DMS53 (cell line): ENCODE measurements at places on chromosomes 1 and 21.

DNA sequence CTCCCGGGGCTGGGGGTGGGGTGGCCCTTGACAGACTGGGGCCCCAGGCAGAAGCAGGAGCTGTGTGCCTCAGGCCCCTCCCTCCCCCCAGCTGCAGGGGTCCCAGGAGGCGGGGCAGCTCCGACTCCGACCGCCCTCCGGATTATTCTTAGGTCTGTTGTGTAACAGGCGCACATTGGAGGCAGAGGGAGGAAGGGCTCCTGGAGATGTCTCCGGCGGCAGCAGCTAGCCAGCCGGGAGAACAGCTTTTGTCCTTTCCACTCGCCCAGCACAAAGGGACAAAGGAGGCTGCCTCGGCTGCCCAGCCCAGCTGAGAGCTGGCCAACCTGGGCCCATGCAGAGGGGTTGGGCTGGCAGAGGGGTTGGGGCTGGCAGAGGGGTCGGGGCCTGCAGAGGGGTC, 29.7 kb upstream of the PLCH2 start:
- no peak for DNase-seq

DNA sequence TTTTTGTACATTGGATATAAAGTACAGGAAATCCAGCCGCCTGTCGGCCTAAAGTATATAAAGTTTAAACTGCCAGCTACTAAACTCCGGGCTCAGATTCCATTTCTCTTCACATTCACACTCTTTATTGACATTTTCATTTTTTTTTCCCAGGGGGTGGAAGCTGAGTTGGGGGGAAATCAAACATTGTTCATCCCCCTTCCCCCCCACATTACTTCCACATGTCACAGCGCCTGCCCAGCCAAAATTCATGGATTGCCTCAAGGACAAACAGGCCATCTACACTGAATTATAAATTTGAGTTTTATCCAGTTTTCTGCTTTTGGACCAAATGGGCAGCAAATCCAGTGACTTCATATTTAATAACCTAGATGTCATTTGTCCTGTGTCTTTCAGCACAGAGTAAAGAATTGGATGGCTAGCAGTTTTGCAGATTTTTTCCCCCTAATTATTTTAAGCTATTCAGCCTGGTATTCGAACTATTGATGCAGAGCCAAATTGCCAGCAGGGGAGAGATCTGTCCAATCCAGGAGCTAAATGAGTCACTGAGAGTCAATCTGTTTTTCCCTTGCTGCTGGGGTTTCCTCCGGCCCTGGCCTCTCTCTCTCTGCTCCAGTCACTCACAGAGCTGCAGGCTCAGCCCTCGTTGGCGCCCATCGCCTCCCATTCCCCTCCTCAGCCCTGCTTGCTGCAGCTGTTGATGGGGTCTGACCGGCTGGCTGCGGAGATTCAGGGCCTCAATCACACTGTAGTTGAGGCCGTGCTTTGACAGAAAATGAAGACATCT, 98.0 kb downstream of the LMO4 start:
- DNase-seq: no peak

DNA sequence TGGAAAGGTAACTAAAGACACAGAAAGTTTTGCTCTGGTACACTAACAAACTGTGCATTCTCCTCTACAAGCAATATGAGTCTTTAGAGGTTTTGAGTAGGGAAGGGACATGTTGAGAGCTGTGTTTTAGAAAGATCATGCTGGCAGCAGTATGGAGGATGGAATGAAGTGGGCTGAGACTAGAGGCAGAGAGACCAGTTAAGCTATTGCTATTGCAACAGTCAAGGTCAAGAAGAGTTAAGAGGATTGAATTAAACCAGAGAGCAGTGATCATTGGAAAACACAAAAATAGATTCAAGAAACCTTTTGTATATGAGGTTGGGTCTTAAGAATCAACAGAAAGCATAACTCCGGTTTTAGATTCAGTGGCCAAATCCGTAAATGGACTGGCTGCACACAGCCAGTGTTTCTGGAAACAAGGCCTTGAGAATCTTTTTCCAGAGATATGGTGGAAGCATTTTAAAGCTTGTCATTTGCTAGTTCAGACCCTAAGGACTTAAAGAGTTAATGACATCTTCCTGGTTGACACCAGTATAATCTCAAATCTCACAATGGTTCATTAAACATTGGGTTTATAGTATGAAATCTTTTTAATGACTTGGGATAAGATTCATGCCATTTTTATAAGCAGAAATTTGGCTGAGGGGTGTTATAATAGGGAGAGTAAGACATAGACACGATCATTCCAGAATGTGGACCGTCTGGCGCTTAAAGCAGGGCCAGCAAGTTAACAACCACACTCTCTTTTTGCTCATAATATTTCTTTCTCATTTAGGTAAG, 177.9 kb downstream of the NR5A2 start:
- DNase-seq: no peak

GRCh38 chr1:180173952-180174351, 19.3 kb downstream of the QSOX1 start:
- no peak for DNase-seq
